ENCODE measurements at places on chromosomes 6 and 20.

GRCh38 chr20:36408219-36408618 lies 102.1 kb downstream of the DLGAP4 start:
- no peak for DNase-seq

GRCh38 chr6:33744895-33745546 lies 1.7 kb downstream of the IP6K3 start:
- no peak for DNase-seq

GRCh38 chr6:129641344-129641743 lies 68.6 kb downstream of the ARHGAP18 start:
- DNase-seq, result no peak

DNA sequence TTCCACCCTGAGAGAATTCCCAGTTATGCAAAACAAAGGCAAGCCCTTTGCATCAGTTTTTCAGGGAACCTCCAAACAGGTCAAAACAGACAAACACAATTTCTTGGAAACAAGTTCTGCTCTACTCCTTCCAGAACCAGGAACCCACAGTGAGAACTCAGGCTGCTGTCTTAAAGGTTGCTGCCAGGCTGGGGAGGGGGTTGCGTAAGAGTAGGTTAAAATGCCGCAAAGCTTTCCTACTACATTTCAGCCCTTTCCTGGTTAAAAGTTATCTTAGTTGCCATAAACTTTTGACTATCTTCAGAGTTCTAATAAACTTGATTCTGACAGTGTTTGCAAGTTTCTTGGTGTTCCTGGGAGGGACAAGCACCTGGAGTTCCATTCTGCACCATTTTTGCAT lies 33.8 kb downstream of the KPNA5 start:
- no peak for DNase-seq

Measured in DND-41 (cell line).